ENCODE measurements at places on chromosomes 6 and 20.

DNA sequence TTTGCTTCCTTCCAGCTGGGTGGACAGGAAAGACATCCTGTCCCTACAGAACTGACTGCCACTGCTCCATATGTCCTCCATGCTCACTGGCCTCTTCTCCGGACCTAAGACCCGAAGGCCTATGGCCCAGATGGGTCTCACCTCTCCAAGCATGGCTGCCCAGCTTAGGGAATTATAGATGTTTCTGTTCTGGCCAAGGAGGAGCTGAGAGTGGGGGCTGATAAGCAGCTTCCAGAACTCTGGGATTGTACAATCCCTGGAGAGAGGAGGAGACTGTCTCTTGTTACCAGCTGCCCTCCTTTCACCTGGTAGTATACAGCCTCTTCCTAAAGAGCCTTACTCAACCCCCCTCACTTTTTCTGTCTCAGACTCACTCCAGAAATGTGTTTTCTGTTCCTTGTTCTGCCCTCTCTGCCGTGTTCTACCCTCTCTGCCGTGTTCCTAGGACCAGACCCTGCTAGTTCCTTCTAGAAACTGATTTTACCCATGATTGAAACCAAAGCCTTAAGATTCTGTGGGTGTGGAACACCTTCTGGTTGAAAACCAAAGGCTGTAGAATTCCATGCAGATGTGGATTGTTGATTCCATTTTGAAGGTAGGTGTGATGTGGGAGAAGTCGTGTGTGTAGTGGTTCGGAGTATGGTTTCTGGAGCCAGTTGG is 28.7 kb downstream of the ANKS1A start:
- DNase-seq = no peak

- DNase-seq = no peak
Observed at GRCh38 chr20:25042531-25043498, 15.1 kb downstream of the ACSS1 start.

DNA sequence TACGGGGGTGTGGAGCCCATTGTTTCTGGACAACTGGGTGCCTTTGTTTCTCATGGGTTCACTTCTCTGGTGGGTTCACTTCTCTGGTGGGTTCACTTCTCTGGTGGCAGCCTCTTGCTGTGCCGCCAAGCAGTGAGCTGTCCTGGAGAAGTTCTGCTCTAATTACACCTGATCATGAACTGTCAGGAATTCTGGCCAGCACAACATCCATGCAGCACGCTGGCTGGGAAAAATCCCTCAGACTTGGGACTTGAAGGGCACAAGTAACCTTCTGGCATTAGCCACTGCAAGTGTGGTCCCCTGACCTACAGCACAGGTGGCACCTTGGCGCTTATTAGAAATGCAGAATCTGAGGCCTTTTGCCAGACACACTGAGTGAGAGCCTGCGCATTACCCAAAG is 752.5 kb downstream of the QKI start:
- no peak for DNase-seq

- no peak for DNase-seq
Observed at GRCh38 chr6:75855052-75855451, 106.0 kb downstream of the MYO6 start.

GRCh38 chr20:10777710-10778109 is 103.9 kb upstream of the JAG1 start:
- no peak for DNase-seq
